ENCODE measurements at places on chromosomes 6 and 20.

- no peak for DNase-seq
Observed at GRCh38 chr6:154457046-154457713, 53.3 kb downstream of the CNKSR3 start.

GRCh38 chr6:21187485-21187884 lies 406.1 kb upstream of the SOX4 start:
- DNase-seq: no peak

DNA sequence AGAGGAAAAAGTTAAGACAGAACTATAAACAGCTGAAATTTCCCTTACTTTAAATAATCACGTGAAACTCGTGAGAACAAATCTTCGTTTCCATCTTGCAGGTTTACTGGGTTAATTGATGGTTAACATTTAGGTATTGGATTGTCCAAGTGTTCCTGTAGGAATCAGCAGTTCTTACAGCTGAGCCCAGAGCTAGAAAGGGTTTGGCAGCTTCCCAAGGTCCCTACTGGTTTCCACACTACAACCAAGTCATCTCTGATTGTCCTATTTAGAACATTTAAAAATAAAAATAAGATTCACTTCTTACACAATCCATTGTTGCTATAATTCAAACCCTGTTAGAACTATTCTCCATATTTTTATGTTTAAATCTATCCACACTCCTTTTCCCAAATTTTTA lies 15.8 kb downstream of the MPC1 start:
- DNase-seq: no peak

DNA sequence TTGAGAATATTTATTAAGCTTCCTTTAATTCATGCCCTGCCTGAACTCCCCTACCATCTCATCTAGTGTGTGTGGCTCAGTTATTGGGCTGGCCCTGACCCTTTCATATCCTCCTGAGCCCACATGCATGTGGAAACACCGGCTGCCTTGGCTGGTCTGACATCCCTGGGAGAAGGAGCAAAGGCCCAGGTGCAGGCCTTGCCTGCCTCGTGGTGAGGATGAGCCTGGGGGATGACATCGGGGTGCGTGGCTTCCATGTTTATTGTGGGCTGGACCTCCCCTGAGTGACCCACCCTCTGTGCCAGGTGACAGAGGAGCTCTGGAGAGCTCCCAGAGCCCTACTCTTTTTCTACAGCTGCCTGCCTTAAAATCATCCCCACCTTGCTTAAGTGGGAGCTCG lies 69.1 kb downstream of the FOXA2 start:
- DNase-seq: no peak

DNA sequence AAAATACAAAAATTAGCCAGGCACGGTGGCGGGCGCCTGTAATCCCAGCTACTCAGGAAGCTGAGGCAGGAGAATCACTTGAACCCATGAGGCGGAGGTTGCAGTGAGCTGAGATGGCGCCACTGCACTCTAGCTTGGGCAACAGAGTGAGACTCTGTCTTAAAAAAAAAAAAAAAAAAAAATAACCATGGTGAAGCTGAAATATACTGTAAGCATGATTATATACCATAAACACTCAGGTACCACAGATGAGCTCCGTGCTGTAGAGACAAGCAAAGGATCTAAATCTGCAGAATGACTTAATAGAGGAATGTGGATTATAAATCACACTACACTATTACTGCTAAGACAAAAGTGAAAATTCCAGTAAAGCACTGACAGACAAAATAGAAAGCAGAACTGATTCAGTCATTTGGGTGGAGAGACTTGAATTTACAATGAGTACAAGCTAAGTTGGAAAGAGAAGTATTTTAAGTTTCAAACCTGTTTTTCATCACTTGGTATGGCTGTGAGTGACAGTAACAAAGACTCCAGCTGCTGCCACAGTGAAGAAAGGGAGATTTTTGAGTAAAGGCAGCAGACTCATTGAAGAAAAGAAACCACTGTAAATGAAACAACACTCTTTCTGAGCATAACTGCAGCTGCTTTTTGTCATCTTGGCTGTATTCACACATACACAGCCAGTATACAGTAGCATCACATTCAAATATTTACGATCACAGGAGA lies 322.1 kb downstream of the RNGTT start:
- no peak for DNase-seq

DNA sequence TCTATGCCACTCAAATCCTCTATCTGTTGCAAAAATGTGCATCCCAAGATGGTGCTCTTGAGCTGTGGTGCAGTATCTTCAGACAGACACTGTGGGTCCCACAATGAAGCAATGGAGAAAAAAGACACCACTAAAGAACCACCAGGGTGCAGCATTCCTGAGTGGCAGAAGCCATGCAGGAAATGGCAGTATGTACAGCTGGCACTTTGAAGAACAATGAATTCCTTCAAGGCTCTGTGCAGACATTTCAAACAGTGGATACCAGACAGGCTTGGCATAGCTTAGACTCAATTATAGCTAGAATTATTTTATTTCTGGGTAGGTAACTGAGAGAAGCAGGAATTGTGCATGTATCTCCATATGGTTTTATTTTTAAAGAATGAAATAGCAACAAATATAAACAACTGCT lies 24.0 kb upstream of the HDAC2 start:
- no peak for DNase-seq

DNA sequence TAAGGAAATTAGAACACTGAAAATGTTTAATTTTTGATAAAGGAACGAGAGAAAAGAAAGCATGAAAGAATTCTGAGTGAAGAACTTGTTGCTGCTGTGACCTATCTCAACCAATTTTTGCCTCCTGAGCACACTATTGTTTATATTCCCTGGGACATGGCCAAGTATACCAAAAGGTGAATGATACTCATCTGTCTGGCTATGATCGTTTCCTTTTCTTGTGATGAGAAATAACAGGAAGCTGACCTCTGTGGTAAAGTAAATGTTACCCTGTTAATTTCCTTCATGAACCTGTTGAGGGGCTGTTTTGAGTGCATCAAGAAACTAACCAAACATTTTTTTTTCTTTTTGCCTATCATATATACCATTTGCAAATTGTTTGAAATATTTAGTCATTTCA lies 69.1 kb downstream of the FIG4 start:
- no peak for DNase-seq

- DNase-seq: no peak
Observed at GRCh38 chr20:57966620-57967019, 256.8 kb upstream of the PMEPA1 start.

GRCh38 chr6:90500458-90500857 lies 86.4 kb downstream of the MAP3K7 start:
- DNase-seq: no peak

DNA sequence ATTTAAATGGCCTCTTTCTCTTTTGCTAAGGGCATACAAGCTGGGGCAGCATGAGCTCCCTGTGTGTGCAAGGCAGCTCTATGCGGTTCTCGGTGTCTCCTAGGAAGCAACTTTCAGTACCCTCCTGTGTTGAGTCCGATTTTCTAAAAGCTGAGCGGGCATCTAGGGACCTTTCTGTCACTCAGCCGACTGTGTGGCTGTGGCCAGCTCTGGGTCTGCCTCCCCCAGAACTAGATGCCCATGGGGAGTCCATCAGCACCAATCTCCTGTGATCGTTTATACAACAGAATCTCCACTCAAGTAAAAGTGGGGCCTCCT lies 7.5 kb downstream of the NELFCD start:
- no peak for DNase-seq

GRCh38 chr6:166663568-166663967 lies 36.5 kb upstream of the RPS6KA2 start:
- no peak for DNase-seq

- DNase-seq: no peak
Observed at GRCh38 chr6:141152951-141153350, 979.8 kb upstream of the GJE1 start.

- DNase-seq: no peak
Observed at GRCh38 chr20:59144831-59145196, 18.8 kb upstream of the ZNF831 start.

GRCh38 chr6:136963259-136963658 lies 41.2 kb downstream of the SLC35D3 start:
- DNase-seq: no peak

Data from activated CD4-positive, CD25-positive, alpha-beta regulatory T cell (primary cell).